ENCODE measurements at places on chromosomes 16 and 17. TPM values are rescaled to one million over a fixed set of nuclear protein-coding genes. Genes with fewer than 3 reads are reported as not detected.

CA10 gene
- 2.9 TPM for total RNA-seq

MAFG gene
- total RNA-seq = 17.1 TPM

ITGA3 gene
- 40.7 TPM for total RNA-seq

DCAKD gene
- total RNA-seq = 38.0 TPM

ARL5C gene
- total RNA-seq = 0.28 TPM

CDT1 gene
- total RNA-seq = 0.81 TPM

MYOCD gene
- 117 TPM for total RNA-seq

TPSB2 gene
- 13.3 TPM for total RNA-seq

JPH3 gene
- total RNA-seq = 1.4 TPM

CCL16 gene
- total RNA-seq = 1.1 TPM

ACSM3 gene
- 17.9 TPM for total RNA-seq

KRT25 gene
- not detected for total RNA-seq

NPTX1 gene
- total RNA-seq = 36.9 TPM

RPH3AL gene
- 12.7 TPM for total RNA-seq

ETV4 gene
- 1.1 TPM for total RNA-seq

ITGAD gene
- total RNA-seq = not detected

ITGAL gene
- 1.1 TPM for total RNA-seq

GINS3 gene
- 2.5 TPM for total RNA-seq

PRSS22 gene
- not detected for total RNA-seq

KRT24 gene
- 2.5 TPM for total RNA-seq

Measured in sigmoid colon (tissue), 7 donors.